CD14-positive monocyte (primary cell): ENCODE measurements at places on chromosomes 5 and 9. TPM values are rescaled to one million over a fixed set of nuclear protein-coding genes. Genes with fewer than 3 reads are reported as not detected.

GRCh38 chr9:27351438-27351837, 54.5 kb upstream of the EQTN start:
- no peaks in the 10 kb centered on the region for H3K27me3 ChIP-seq
- H3K4me3 ChIP-seq = no peak overlapping the region
- no peaks in the 10 kb centered on the region for H3K36me3 ChIP-seq
- H3K4me1 ChIP-seq = peaks cover 50% of the 10 kb centered on the region
- DNase-seq = peak; percentile 61
- H3K27ac ChIP-seq = peak overlapping the region; percentile 29

GRCh38 chr5:130455175-130455574, 550.9 kb downstream of the CHSY3 start:
- H3K4me3 ChIP-seq = no peak overlapping the region
- no peak for DNase-seq
- H3K4me1 ChIP-seq = no peaks in the 10 kb centered on the region
- H3K27ac ChIP-seq = no peak overlapping the region

DNA sequence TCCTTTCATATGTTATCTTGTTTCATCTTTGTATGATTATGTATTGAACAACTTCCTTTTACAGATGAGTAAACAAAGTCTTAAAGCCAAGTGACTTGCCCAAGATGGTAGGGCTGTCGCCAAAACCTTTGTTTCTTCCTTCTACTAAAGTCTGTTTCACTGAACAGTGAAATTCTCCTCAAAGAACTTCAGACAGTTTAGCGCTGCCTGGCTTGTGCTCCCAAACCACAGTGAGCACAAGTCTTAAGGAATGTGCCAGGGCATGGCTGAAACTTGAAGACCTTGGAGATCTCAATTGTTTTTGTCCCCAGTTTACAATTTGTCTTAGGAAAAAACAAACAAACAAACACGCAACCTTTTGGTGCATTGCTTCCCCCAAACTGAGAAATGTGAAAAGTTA, 273.5 kb downstream of the CRB2 start:
- no peak overlapping the region for H3K27ac ChIP-seq
- H3K36me3 ChIP-seq = peaks cover 47% of the 10 kb centered on the region
- no peaks in the 10 kb centered on the region for H3K4me1 ChIP-seq
- H3K27me3 ChIP-seq = no peaks in the 10 kb centered on the region

DNA sequence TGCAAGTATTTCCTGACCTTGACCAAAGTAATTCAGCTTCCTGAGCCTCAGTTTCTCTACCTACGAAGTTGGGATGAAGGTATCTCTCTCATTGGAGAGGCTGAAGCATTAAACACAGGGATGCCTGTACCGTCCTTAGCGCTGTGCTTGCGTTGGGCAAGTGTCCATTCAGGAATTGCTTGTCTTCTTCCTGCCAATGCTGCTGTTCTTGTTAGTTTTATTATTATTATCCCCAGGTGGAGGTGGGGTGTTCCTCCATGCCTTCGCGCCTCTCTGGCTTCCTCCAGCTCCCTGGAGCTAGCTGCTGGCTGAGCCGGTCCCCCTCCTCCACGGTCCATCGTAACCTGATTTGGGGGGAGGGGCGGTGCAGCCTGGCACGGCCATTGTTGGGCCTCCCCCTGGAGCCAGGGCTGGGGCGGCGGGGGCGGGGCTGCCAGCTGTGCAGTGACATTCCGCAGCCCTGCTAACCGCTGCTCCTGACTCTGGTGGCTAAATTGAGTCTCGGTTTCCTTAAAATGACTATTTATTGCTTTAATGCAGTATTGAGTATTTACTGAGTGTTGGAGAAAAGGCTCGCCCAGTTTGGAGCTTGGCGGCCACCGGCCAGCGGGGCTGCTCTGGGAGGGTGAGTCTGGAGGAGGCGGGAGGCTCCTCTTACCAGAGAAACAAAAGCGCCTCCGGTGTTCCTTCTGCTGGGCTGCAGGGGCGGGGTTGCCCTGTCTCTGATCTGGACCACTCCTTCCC, 51.3 kb downstream of the LMX1B start:
- H3K27me3 ChIP-seq = peaks cover 52% of the 10 kb centered on the region
- H3K4me1 ChIP-seq = no peaks in the 10 kb centered on the region
- H3K4me3 ChIP-seq = no peak overlapping the region

- DNase-seq = no peak
- no peaks in the 10 kb centered on the region for H3K27me3 ChIP-seq
- H3K4me1 ChIP-seq = no peaks in the 10 kb centered on the region
- no peak overlapping the region for H3K4me3 ChIP-seq
- no peaks in the 10 kb centered on the region for H3K36me3 ChIP-seq
These were observed 23.4 kb downstream of the LURAP1L start for GRCh38 chr9:12798066-12798770.

- no peak for DNase-seq
- H3K36me3 ChIP-seq = no peaks in the 10 kb centered on the region
- no peak overlapping the region for H3K4me3 ChIP-seq
- no peak overlapping the region for H3K27ac ChIP-seq
These were observed 1653.1 kb upstream of the CDH9 start for GRCh38 chr5:28691526-28691925.

DNA sequence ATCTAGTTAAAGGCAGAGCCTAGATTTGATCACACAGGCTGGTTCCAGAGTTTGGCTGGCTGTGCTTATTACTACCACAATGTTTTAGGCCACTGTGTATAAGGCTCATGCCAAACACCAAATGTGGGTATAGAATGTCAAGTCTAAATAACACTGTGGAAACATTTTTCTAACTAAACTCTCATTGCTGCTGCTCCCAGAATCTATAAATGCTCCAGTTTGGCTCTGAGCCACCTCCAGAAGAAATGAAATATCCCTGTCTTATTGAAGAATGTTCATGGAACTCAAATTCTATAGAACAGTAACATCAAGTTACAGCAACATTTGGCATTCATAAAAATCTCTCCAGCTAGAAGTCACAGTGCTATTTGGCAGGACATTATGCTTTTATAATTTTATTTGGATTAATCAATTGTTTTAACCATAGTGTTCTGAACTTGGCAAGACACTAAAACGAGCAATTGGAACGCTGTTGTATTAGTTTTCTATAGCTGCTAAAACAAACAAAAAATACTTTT, 178.1 kb upstream of the COX7C start:
- DNase-seq = no peak
- H3K27me3 ChIP-seq = no peaks in the 10 kb centered on the region
- H3K27ac ChIP-seq = no peak overlapping the region
- no peaks in the 10 kb centered on the region for H3K4me1 ChIP-seq
- no peak overlapping the region for H3K4me3 ChIP-seq

The RANBP3L gene
- polyA plus RNA-seq = not detected in 2 replicates

The FAM219A gene
- polyA plus RNA-seq = 1.2 TPM

The ARHGEF39 gene
- polyA plus RNA-seq = 0.08 and 0.53 TPM in 2 replicates

The ALDH1A1 gene
- polyA plus RNA-seq = 14.3 and 28.6 TPM in 2 replicates
